ENCODE measurements at places on chromosomes 5 and 9.

GRCh38 chr9:133786907-133787753, 49.0 kb upstream of the SARDH start:
- no peak for DNase-seq

GRCh38 chr5:5335107-5335506, 87.4 kb upstream of the ICE1 start:
- DNase-seq: no peak

DNA sequence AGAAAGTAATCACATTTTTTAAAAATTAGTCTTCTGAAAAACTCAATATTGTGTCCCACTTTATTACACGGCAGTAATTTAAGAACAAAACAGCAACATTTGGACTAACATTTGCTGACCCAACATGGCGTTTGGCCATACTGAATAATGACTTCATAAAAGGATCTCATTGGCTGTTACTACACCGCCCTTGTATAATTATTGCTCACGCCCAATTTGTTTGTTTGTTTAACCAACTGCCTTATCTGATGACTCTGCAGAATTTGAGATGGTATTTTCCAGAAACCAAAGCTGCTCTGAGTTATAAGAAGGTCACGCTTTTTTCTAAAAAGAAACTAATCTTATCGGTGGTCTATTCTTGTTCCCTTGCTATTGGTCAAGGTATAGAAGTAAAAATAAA, 200.2 kb upstream of the TARS1 start:
- DNase-seq: no peak

DNA sequence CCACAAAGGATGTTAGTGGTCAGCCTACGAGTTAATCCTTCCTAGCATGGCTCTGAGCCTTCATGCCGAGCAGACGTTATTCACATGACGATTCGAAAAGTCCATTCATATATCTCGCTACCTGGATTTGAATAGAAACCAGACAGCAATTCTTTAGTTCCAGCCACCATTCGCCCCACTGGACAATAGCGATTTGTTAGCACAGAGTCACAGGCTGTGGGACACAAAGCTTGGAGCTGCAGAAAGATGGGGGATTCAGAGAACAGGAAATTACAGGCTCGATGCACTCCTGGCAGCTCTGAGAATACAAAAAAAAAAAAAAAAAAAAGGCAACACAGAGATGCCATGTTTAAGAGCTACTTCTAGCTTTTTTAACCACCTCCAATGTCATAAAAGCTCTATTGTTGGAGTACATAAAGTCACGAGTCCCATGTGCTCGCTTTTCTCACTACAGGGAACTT, 110.7 kb downstream of the NR6A1 start:
- DNase-seq: no peak

DNA sequence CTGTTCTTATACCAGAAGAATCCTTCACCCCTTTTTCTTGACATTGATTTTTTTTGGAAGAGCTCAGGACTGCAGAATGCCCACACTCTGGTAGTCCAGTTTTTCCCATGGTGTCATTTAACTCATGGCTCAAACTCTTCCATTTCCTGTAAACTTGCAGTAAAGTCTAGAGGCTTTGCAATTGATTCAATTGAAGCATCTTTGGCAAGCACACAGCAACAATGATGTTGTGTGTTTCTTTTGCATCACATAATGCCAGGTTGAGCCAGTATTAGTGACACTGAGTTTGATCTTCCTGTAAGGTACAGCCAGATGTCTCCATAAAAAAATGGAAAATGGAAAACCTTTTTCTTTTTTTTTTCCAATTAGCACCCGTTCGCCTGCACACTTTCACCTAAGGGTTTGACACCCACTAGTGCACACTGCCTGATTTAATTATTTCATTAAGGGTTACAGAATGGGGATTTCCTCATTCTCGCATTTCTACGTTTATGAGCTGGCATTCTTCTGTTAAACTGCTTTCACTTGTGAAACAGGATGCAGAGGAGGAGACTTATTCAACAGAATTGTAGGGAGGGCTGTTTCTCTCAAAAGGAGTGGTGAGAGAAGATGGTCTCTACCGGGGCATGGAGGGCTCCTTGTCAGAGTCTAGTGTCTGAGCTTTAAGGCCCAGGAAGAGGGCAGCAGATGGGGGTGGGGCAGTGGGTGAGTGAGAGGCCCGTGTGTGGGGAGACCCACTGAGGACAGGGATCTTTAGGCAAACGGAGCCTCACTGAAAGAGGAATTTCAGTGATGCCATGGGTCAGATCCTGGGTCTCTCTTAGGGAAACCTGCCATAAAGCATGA, 2.2 kb upstream of the S1PR3 start:
- DNase-seq: peak; percentile 14

- no peak for DNase-seq
These were observed 8.1 kb downstream of the PRELID2 start for GRCh38 chr5:145826895-145827674.

DNA sequence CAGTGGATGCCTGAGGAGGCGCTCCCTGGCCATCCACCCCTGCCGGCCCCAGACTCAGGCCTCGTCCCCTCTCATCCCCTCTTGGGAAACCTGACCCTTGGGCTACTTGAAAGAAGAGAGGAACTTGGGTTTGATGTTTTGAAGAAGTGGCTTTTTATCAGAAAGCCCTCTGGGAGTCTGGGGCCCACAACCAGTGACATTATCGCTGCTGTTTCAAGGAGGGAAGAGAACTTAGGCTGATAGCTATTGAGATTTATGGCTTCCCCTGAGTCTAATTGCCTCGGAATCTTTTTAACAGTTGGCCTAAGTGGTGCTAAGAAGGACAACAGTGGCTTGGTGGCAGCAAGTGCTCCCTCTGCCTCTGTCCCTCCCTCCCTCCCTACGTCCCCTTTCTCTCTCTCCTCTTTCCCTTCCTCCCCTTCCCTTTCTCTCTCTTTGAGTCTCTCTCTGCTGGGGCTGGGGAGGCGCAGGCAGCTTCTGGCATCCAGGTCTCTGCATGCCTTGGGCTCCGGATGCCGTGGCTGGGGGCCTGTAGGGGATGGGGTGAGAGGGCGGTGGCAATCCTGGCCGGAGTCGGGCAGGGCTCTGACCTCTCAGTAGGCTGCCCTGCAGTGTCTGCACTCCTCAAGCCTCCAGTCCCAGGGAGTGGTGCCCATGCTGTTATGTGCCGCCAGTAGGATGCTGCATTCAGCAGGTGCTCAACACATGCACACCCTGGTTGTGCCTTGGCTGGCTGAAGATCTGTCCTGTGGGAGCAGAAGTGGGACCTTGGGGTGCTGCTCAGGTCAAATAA, 49.6 kb upstream of the RXRA start:
- no peak for DNase-seq

DNA sequence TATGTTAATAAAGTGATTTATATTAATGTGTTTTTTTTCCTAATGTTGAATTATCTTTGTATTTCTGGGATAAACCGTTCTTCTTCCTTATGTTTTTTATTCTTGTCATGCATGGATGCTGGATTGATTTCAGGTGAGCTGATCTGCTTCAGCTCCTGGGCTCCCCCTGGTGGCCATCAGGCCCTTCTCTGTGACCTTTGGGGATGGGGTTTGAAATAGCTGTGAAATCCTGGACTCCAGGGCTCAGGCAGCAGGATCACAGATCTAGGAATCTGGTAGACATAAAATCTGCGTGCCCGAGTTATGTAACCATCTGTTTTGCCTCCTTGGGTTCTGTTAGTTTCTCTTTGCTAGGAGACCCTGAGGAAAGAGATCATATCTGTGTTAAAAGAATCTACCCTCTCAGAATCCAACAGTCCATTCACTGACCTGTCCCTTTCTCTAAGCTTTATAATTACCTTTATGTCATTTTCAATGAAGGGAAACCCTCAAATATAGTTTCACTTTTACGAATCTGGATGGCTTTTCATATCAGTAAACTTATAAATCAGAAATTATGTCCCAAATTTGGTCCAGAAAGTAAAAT, 12.2 kb upstream of the OR13J1 start:
- peak; percentile 84 for DNase-seq

DNA sequence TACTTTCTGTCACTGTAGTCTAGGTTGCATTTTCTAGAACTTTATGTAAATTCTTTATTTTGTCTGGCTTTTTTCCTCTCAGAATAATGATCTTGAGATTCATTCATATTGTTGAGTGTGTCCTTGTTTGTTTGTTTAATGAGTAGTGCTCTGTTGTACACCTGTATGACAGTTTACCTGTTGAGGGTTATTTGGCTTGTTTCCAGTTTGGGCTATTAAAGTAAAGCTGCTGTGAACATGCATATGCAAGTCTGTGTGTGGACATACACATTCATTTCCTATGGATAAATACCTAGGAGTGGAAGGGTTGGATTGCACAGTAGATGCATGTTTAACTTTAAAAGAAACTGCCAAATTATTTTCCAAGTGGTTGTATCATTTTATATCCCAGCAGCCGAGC, 30.4 kb downstream of the MVB12B start:
- DNase-seq: no peak

- no peak for DNase-seq
These were observed 413.5 kb upstream of the CCNG1 start for GRCh38 chr5:163023846-163024245.

DNA sequence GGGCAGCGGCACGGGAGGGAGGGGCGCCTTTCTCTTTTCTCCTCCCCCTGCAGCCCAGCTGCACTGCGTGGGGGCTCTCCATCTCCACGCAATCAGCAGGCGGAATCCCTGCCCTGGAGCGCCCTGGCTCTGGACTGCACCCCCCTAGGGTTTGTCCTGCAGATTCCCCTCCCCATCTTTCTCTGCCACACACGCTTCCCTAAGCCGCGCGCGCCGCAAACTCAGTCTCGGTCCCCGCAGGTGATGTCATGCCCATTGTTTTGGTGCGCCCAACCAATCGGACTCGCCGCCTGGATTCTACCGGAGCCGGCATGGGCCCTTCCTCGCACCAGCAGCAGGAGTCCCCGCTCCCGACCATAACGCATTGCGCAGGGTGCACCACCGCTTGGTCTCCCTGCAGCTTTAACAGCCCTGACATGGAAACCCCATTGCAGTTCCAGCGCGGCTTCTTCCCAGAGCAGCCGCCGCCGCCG, at the start of gene KCNN2:
Gene KCNN2 (plus strand): TSS at position 347 of the 473 bp plus-strand sequence. CDS start 70 bp downstream, at position 417.
- DNase-seq: peak; percentile 29

DNA sequence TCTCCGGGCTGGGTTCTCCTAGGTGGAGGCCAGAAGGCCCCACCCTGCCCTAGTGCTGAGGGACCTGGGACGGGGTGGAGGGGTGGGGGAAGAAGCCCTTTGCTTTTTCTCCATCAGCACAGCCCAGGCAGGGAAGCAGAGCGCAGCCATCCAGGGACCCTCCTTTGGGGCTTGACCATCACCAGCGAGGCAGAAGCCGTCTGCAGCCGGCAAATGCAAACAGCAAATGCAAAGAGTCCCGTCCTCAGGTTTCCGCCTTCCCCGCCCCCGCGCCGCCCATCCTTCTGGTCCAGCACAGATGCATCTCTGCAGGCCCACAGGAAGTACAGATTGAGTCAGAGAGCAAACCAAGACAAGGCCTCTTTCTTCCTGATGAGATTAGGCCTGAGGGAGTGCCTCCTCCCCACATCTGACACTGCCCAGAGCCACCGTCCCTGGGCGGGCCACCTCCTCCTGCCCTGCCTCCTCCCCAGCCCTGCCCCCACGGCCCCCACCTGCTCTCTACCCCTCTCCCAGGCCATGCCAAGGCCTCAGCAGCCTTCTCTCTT, 23.4 kb downstream of the CORO2A start:
- DNase-seq: peak; percentile 65

DNA sequence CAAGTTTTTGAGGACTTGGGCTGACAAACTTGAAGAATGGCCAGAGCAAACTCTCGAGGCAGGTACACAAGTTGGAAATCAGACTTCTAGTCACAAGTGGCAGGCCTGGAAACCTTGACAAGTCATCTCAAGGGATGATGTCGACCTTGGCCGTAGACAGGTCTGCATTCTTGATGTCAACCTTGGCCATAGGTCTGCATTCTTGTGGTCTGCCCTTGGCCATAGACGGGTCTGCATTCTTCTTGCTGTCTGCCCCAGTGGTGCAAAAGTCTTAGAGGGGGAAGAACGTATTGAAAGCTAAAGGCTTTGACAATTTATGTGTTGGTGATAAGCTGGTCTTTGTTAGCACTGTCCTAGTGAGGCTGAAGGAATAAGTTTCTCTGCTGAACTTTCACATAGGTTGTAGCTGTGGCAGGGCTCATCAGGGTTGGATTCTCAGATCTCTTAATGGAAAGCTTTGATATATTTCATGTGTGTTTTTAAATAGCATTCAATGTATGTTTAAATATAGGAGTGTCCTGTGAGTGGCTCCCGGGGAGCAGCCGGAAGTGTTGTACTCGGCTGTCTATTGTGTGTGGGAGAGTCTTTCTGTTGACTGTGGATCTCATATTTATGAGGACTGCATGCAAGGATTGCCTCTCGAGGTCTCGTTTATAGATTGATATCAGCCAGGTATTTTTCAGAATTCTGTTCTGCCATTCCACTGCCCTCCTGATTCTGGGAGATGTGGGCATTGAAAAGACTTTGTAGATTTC, 27.0 kb downstream of the SUB1 start:
- DNase-seq: no peak

- peak; percentile 45 for DNase-seq
These were observed at the start of gene GNAQ for GRCh38 chr9:78031444-78031892. Gene GNAQ (minus strand): TSS chr9:78031811. CDS start chr9:78031235, 576 bp downstream.

DNA sequence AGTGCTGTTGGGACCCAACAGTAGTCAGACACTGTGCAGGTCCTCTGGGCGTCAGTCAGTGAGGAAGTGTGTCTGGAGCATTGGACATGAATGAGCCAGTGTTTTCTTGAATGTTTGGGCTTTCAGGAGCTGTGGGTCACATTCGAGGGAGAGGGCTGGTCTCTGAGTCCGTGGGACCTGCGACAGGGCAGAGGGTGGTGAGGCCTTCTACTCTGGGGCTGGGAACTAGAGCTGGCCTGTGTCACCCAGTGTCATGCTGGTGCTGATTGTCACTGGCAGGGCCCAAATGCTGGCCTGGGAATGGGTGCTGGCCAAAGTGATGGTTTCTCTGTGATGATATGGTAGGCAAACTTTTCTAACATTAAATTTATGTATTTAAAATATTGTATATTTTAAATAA, 10.3 kb downstream of the POLR1E start:
- no peak for DNase-seq

- no peak for DNase-seq
These were observed 78.8 kb downstream of the SPATA31C2 start for GRCh38 chr9:88059469-88059868.

GRCh38 chr5:8676695-8677094, 807.7 kb downstream of the MTRR start:
- DNase-seq: no peak

DNA sequence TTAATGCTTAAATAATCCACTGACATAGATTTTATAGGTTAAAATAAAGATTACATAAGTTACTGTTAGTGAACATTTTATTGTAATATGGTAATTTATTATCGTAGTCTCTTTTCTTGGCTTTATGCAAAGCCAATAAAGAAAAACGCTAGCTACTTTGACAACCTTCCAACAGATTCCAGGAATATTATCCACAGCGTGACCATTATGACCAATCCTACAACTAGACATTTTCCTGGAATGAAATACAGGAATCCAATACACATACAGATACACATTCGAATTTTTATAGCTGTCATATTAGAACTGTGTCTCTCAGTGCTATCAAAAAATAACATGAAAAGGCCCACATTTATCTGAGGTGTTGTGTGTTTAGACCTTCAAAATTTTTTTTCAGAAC, 13.1 kb downstream of the RPS23 start:
- DNase-seq: no peak

- DNase-seq: no peak
These were observed 211.8 kb downstream of the DCP2 start for GRCh38 chr5:113188436-113188835.

Measured in activated T-cell treated with anti-CD3 and anti-CD28 coated beads, Interleukin-2, amount 50 U/mL, for 72 hours (primary cell).